ENCODE measurements at places on chromosomes 7 and 10.
A peak's percentile ranks its signal among the peaks of the same experiment; 100 is the strongest.

DNA sequence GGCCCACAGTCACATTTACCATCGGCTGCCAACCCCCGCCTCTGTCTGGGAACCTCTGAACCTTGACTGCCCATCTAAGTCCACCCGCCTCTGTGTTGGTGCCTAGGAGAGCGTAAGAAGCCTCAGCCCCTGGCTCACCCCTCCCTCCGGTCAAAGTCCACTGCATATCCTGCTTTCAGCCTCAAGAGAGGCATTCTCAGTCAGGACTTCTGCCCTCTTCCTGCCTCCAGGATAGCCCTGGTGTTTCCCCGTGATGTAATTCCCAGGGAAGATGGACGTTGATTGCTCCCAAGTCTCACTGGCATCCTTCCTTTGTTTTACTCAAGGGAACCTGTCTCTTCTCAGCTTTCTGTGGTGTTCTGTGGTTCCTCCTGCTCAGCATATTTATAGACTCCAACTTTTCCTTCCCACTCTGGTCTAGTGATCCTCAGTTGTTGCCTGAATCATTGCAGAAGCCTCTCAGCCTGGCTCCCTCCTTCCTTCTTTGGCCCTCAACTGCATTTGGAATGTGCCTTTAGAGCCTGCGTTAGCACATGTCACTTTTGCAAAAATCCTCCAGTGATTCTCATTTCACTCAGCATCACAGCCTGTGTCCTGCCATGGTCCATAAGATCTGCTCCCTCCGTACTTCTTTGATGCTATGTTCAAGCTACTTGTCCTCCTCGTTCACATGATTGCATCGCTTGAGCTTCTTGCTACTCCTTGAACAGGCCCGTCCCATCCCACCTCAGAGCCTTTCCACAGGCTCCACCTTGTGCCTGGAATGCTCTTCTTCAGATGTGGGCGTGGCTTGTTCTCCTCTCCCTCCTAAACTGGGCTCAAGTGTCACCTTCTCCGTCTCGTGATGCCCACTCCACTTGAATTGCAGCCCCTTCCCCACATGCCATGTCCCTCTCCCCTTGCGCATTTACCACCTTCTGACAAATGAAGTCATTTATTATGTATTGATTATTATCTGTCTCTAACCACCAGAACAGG is 124.2 kb downstream of the PLPP4 start:
- no peaks in the 10 kb centered on the region for H3K36me3 ChIP-seq
- H3K4me3 ChIP-seq, result no peak overlapping the region
- no peaks in the 10 kb centered on the region for H3K4me1 ChIP-seq
- no peak for DNase-seq
- H3K27me3 ChIP-seq, result no peaks in the 10 kb centered on the region

- H3K27ac ChIP-seq, result no peak overlapping the region
- DNase-seq, result no peak
- peaks cover 19% of the 10 kb centered on the region for H3K4me1 ChIP-seq
- no peaks in the 10 kb centered on the region for H3K36me3 ChIP-seq
- H3K4me3 ChIP-seq, result peak overlapping the region; percentile 75
These were observed 1.3 kb downstream of the MBLAC1 start for GRCh38 chr7:100127866-100128636.

DNA sequence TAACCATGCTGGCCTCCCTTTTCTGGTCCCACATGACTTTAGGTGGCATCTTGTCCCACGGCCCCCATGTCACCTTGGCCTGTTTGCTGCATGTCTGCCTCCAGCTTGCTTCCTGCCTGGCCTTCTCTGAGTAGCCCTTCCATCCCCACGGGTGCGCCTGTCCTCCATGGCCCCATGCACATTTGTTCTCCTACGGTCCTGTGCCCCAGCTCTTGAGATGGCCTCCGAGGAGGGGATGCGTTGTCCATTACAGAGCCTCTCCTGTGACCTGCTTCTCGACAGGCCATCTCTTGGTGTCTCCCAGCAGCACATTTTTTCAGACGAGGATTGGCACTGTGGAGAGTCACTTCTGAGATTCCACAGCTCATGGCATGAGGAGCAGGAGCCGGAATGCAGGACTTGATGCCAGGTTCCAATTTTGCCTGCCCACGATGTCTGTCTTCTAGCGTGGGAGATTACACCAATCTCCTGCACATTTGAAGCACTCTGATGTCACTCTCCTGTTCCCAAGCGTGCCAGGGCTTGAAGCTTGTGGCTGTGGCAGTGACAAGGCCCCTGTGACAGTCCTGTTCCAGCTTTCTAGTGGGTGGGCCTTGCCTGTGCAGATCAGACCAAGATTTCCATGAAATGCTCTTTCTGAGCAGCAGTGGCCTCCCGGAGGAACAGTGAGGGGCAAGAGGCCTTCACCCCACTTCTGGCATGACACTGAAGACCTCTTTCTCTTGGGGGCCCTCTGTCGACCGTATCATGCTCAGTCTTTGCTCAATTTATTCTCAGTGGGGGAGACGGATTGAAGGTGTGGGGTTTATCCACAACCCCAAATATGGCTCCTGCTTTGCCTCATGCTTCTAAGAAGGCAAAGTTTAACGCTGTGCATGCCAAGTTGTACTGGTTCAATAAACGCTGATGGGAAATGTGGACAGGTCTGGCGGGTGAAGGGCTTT is 13.4 kb downstream of the WDFY4 start:
- no peak overlapping the region for H3K27ac ChIP-seq
- no peaks in the 10 kb centered on the region for H3K36me3 ChIP-seq
- no peak for DNase-seq
- H3K4me1 ChIP-seq, result no peaks in the 10 kb centered on the region

DNA sequence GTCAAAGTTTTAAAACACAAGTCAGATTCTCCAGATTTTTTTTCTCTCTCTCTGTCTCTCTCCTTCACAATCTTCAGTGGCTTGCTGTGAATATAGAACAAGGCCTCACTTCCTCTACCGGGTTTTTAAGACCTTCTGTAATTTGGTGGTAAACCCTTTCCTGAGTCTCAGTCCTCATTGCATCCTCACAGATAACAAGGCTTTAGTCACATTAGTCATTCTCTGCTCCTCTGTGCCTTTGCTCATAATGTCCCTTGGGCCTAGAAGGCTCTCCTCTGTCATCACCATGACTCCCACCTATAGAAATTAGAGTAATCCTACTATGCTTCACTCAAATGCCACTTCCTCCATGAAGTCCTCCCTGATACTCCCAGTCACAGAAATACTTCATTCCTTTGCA is 172.7 kb upstream of the HPS1 start:
- no peak overlapping the region for H3K27ac ChIP-seq
- 0 out of 2 replicates have a peak, but pooled peaks cover 3% of the 10 kb centered on the region for H3K27me3 ChIP-seq
- H3K4me3 ChIP-seq, result no peak overlapping the region
- H3K4me1 ChIP-seq, result no peaks in the 10 kb centered on the region
- H3K36me3 ChIP-seq, result no peaks in the 10 kb centered on the region

GRCh38 chr10:132401401-132402118 is 4.6 kb downstream of the PWWP2B start:
- no peak overlapping the region for H3K4me3 ChIP-seq
- no peaks in the 10 kb centered on the region for H3K27me3 ChIP-seq
- H3K36me3 ChIP-seq, result no peaks in the 10 kb centered on the region

DNA sequence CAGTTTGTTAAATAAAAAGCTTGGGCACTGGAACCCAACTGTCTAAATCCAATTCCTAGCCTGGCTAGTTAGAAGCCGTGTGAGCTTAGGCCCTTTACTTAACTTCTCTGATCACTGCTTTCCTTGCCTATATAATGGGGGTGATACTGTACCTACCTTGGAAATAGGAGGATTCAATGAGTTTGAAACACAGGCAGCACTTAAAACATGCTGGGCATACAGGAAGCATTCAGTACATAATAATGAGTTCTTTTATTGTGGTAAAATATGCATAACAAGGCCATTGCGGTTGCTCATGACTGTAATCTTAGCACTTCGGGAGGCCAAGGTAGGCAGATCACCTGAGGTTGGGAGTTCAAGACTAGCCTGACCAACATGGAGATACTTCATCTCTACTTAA is 47.4 kb upstream of the SEPHS1 start:
- H3K27me3 ChIP-seq, result peaks cover 22% of the 10 kb centered on the region
- H3K4me1 ChIP-seq, result no peaks in the 10 kb centered on the region
- no peak overlapping the region for H3K4me3 ChIP-seq
- no peaks in the 10 kb centered on the region for H3K36me3 ChIP-seq
- no peak overlapping the region for H3K27ac ChIP-seq

DNA sequence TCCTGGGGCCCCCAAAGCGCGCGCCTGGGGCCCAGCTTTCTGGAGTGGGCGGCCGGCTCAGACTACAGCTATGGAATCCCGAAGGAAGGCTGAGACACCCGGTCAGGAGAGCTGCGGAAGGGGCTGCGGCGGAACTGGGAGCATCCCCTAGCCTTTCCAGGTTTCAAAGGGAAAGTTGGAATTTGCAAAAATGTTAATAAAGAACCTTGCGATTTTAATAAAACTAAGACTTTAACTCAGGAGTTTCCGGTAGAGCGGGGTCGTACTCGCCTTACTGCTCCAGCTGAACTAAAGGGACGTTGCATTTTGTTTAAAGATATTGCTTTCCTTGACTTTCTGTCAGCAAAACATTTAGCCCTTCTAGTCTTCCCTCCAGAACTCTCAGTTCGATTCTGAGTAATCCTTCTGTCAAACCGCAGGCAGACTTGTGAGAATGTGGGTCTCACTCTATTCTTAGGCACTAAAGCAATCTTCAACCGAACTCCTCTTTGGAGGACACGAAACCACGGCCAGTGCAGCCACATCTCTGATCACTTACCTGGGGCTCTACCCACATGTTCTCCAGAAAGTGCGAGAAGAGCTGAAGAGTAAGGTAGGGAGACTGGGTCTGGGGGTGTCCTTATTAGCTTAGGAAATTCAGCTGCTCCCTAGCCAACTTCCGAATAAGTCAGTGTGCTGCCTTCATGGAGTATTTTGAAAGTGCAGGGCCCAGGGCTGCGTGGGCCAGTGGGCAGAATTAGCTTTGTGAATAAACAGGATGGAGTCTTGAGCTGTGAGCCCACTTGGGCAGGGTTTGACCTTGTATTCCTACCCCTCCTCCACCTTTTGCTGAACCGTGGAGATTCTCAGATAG is 1.9 kb downstream of the CYP26A1 start:
- no peaks in the 10 kb centered on the region for H3K36me3 ChIP-seq
- H3K27ac ChIP-seq, result no peak overlapping the region
- no peak for DNase-seq
- H3K4me1 ChIP-seq, result peaks cover 16% of the 10 kb centered on the region
- no peaks in the 10 kb centered on the region for H3K27me3 ChIP-seq

DNA sequence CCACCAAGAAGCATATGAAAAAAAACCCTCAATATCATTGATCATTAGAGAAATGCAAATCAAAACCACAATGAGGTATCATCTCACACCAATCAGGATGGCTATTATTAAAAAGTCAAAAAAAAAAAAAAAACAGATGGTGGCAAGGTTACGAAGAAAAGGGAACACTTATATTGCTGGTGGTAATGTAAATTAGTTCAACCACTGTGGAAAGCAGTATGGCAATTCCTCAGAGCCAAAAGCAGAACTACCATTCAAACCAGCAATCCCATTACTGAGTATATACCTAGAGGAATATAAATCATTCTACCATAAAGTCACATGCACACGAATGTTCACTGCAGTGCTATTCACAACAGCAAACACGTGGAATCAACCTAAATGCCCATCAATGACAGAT is 46.0 kb downstream of the CNOT4 start:
- H3K4me3 ChIP-seq, result no peak overlapping the region
- no peaks in the 10 kb centered on the region for H3K36me3 ChIP-seq
- no peak overlapping the region for H3K27ac ChIP-seq
- no peaks in the 10 kb centered on the region for H3K27me3 ChIP-seq
- DNase-seq, result no peak

DNA sequence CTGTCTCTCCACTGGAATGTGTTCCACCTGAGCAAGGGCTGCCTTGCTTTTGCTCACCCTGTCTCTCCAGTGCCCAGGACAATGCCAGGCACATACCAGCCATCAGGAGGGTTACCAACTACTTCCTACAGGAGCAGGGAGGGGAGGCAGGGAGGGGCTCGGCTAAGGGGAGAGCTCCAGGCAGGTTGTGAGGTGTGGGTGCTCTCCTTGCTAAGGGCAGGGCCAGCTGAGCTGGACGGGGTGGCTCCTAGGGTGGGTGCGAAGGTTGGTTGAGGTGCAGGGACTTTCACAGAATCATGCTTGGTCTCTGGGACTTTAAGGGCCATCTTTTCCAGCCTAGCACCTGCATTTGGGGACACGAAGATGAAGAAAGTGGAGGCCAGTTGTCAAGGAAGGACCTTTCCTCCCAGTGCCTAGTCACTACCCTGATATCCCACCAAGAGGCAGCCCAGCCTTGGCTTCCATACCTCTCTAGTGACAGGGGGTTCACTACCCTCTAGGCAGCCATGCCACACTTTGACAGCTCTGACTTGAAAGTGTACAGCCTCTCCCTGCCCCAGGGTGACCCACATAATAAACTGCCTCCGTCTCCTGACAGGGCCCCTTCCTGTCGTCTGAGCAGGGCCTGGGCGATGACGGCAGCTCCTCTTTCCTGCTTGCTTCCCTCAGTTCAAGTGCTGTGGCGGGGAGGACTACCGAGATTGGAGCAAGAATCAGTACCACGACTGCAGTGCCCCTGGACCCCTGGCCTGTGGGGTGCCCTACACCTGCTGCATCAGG is 46.5 kb downstream of the TSPAN15 start:
- DNase-seq, result no peak
- H3K27ac ChIP-seq, result no peak overlapping the region
- no peaks in the 10 kb centered on the region for H3K27me3 ChIP-seq
- no peak overlapping the region for H3K4me3 ChIP-seq
- H3K4me1 ChIP-seq, result no peaks in the 10 kb centered on the region

GRCh38 chr7:47088329-47089067 is 493.4 kb downstream of the TNS3 start:
- no peak overlapping the region for H3K27ac ChIP-seq
- no peaks in the 10 kb centered on the region for H3K27me3 ChIP-seq
- peak; percentile 67 for DNase-seq
- no peaks in the 10 kb centered on the region for H3K4me1 ChIP-seq
- H3K4me3 ChIP-seq, result no peak overlapping the region

DNA sequence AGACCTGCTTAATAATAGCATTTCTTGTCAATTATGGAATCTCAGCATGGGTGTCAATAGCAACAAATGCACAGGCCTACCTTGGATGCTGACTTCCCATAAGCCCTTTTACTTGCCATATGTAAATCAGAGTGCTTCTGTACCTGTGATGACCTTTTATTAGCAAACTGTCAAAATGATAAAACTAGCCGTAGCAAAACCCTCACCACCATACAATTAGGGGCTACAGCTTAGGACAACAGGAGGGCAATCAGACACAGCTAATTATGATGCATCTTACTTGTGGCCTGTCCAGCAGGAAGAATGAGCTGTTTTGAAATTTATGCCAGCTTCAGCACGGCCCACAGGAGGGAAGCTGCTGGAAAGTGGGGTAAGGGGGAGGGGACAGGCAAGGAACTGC is 201.6 kb downstream of the TAX1BP1 start:
- no peaks in the 10 kb centered on the region for H3K27me3 ChIP-seq
- H3K4me3 ChIP-seq, result no peak overlapping the region
- H3K27ac ChIP-seq, result no peak overlapping the region
- H3K36me3 ChIP-seq, result no peaks in the 10 kb centered on the region
- H3K4me1 ChIP-seq, result no peaks in the 10 kb centered on the region
- DNase-seq, result no peak

DNA sequence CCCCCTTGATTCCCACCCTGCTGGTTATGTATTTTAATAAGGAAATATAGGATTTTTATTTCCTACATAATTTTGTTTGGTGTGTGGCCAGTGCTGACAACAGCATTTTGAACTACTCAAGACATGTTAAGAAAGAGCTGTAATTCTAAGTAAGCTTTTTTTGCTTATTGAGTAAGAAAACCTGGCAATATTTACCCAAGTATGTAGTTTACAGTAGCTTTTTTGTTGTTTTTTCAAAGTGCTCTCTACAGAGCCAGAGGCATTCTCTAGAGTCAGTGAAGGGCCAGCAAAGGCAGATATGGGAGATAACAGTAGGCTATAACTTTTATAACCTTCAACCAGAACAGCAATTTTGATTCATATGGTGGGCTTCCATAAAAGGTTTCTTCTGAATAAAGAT is 63.2 kb upstream of the TMEM168 start:
- H3K4me1 ChIP-seq, result no peaks in the 10 kb centered on the region
- no peaks in the 10 kb centered on the region for H3K27me3 ChIP-seq
- no peak overlapping the region for H3K27ac ChIP-seq

Data from PC-9 (cell line).